ENCODE measurements at places on chromosomes 3 and 15.

- DNase-seq: no peak
These were observed 74.9 kb downstream of the DAPK2 start for GRCh38 chr15:63971427-63971805.

DNA sequence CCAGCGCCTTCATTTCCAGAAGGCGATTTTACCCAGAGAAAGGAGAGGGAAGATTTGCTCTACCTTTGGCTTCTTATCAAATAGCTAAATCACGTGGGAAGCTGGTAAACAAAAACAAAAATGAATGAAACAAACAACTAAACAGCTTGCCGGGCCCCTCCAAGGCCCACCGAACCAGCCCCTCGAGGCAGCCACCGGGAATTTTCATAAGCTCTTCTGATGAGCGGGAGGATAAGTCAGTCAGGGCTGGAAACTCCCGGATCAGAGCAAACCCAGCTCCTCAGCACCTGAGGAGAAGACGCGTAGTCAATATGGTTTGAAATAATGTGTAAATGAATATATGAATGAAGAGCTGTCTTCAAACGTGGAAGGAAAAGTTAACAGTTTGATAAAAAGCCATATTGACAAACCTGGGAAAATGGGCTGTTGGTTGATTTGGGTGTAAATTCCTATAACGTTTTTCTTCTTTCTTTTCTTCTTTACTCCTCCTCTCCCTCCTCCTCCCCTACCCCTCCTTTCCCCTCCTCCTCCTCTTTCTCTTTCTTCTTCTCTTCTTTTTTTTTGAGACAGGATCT lies 10.7 kb downstream of the RPLP1 start:
- DNase-seq: no peak

- peak; percentile 82 for DNase-seq
These were observed 959 bp downstream of the ZNF592 start for GRCh38 chr15:84749111-84749991.

DNA sequence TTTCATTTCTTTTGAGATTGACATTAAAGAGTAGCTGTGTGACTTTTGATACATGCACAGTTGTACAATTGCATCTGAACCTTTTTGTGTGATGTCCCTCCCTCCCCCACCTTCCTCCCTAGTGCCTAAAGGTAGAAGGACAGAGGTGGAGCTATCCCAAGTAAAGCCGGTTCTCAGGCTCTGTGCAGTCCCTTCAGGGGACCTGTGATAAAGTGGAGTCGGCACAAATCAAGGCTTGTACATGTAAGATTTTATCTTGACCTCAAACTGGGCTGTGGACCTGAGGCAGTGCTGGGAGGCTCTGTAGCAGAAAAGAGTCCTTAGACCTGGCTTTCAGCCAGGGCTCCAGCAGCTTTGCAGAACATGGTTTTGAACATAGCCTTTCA lies 55.5 kb upstream of the CMTM7 start:
- no peak for DNase-seq

DNA sequence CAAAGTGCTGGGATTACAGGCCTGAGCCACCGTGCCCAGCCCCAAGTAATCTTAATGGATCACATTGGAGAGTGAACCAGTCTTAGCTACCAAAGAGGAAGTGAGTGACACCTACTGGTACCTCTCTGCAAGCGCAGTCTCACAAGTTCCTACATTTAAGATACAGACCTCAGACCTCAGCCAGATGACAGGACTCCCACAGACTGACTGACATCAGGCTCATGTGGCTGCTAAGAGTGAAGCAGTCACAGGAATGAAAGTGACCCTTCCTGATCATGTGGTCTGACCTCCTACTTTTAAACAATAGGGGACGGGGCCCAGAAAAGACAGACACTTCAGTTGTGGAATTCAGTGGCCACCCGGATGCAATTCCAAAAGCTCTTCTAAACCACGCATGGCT lies 36.3 kb upstream of the GNB5 start:
- DNase-seq: peak; percentile 94

DNA sequence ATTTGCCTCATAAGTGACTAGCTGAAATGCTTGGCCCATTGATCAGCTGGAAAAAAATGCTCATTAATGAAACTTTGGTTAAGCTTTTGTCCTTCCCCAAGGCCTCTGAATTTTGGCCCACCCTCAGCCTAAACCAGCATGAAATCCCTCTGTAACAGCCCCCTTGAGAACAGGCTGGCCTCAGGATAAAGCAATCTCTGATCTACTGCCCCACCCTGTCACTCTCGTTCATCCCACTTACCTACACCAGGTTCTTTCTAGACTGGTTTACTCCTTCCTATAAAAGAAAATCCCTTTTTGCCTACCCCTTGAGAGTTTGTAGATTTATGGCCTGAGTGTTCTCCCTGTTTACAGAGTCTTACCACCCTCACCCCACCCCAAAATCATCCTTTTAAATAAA lies 3.4 kb upstream of the AEN start:
- DNase-seq: no peak

DNA sequence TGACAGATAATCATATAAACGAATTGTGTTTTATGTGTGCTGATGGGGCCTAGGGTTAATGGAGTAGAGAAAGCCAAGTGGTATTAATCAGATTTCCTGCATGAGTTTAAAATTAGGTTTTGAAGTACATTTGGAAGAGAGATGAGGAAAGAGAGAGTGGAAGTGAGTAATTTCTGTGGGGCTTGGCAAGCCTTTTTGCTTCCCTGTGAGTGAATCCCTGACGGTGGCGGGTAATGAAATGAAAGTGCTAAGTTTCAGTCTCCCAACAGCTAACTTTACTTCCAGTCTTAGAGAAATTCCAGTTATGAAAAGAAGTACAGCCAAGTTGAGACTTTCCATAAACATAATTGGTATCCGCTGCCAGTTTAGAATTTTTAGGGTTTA lies 139.4 kb downstream of the BBX start:
- no peak for DNase-seq

GRCh38 chr3:72176537-72177041 lies 391.6 kb upstream of the PROK2 start:
- DNase-seq: peak; percentile 48

DNA sequence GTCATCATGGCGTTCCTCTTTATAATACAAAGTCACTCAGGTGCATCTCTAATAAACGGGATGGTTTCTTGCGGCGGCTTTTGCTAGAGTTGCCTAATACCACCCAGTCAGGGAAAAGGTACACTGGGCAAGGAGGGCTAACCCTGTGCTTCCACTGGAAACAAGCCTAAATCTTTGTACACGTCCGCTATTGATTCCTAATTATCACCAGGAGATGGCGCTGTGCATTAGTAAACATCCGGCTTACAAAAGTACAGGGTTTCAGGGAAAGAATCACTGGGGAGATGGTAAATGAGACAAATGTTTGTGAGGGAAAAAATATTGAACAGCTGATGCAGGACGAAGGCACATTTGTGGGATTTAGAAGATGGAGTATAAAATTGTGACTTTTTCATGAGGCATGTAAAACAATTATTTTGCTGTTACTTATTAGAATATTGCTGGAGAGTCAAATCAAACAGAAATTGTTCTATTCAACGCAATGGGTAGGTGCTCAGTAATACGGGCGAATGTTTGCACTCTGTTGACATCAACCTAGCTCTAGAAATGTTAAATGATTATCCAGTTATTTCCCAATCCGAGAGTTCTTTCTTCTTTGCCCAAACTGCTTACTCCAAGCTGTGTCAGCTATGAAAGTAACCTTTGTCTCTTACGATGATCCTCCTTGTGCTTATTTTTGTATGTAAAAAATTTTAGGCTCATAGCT lies 50.6 kb downstream of the GMNC start:
- DNase-seq: peak; percentile 76

GRCh38 chr15:48862705-48863104 lies 15.2 kb upstream of the EID1 start:
- peak; percentile 23 for DNase-seq

GRCh38 chr3:153338487-153338886 lies 176.5 kb downstream of the RAP2B start:
- no peak for DNase-seq

DNA sequence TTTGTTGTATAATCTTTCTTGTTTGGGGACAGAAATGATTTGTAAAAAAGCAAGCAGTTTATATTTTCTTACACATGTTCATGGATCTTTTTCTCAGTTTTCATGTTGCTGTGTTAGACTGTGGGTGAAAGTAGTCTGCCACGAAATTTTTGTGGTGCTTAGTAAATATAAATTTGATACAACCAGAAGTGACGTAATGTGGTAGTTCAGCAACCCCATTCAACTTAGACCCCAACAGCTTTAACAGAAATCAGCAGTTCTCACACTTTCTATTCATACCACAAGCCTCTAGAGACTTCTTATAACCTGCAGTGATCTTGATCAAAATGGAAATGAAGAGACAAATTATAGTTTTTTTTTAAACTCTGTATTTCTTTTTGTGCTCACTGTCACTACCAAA lies 120.2 kb upstream of the IGSF10 start:
- no peak for DNase-seq

DNA sequence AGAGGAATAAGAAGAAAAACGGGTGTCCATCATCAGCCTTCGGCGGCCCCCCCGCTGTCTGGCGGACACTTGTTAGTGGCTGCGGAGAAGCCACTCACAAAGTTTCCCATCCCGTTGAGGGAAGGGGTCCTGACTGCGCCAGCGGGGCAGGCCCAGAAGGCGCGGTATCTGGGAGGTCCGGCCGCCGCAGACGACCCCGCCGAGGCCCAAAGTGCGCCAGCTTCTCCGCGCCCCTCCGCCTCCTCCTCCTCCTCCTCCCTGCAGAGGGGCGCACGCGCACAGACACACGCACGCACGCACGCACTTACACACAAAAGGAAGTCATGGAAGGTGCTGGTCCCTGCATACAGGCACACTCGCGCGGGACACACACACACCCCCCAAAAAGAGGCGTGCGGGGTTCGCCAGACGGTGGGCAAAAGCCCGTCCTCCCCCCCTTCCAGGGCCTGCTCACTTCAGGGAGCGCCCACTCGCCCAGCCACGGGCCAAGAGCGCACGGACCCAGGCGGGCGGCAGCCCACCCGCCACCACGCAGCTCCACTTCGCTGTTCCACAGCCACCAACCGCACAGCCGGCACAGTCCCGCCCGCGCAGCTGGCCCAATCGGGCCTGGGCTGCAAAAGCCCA lies 18.0 kb downstream of the ZNF148 start:
- DNase-seq: peak; percentile 75

DNA sequence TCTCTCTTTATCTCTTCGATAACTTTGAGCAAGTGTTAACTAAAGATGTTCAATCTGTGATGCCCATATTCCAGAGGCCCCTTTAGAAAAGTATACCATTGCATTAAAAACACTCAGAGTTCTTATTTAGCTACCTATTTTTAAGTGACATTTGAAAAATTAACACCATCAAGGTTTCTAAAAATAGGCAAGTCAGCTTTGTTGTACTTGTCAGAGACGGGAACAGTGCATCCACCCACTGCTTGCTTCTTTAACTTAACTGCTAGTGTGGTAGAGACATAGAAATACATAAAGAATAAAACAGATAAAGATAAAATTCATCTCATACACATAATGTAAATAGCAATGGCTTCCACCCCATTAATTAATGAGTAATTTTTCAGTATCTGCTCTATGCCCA lies 66.0 kb downstream of the IGSF11 start:
- no peak for DNase-seq

DNA sequence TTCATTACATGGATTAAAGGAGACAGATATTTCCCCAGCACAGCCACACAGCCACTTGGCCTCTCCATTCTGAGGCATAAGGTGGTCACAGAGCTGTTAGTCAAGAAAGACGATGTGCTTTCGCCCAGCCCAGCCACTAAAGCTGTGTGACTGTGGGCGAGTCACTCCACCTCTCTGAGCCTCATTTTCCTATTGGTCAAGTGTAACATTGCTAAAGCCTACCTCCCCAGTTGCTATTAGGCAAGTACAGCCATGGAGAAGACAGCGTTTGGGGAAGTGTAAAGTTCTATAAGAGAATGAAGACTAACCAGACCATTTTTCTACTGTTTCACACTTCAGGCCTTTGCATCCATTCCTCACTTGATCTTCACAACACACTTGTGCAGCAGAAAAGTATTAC lies 24.1 kb downstream of the TMEM40 start:
- no peak for DNase-seq

DNA sequence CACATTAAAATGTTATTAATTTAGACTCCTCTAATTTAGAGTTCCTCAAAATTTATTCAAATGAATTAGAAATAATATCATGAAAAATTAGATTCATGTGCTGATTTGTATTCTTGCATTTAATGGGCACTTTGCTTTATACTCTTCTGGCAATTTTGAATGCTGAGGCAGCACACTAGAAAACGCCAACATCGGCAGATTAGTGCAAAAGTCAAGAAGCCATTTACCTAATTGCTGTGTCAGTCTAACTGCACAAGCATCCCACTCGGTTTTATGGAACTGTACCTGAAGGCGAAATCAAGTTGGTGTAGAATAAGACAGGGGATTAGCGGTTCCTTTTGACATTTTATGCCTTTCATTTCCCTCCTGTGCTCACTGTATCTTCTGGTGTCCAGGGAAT lies 382.0 kb downstream of the ROBO2 start:
- no peak for DNase-seq

DNA sequence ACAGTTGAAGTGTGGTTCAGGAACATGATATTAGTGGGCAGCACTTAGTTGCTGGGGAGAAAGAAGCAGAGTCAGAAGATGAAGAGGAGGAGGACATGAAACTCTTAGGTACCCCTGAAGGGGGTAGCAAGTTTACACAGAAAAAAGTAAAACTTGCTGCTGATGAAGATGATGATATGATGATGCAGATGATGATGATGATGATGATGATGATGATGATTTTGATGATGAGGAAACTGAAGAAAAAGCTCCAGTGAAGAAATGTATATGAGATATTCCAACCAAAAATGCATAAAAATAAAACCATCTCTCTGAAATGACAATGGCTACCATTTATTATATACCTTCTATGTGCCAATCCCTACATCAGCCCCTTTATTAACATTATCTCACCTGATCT lies 39.9 kb upstream of the SOX14 start:
- no peak for DNase-seq

GRCh38 chr3:107959550-107960154 lies 131.2 kb downstream of the CD47 start:
- DNase-seq: no peak

DNA sequence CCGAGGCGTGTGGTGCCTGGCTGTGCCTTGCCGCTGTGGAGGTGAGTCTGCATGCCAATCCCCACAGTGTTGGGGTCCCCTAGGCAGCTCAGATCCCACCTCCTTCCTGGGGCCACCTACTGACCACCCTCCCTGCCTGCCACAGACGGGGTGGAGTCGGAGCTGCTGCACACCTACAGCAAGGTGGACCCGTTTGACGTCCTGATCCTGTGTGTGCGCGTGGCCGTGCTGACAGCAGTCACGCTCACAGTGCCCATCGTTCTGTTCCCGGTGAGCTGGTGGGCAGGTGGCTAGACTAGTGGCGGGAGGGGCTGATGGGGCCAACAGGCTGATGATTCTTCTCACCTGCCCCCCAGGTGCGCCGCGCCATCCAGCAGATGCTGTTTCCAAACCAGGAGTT lies 13.4 kb downstream of the SLC38A3 start:
- DNase-seq: no peak

Data from NAMALWA (cell line).